ENCODE measurements at places on chromosomes 2 and 18.

- no peak for DNase-seq
Observed at GRCh38 chr18:57640749-57641148, 19.1 kb upstream of the NARS1 start.

- DNase-seq: no peak
Observed at GRCh38 chr2:168174756-168175155, 72.6 kb downstream of the STK39 start.

DNA sequence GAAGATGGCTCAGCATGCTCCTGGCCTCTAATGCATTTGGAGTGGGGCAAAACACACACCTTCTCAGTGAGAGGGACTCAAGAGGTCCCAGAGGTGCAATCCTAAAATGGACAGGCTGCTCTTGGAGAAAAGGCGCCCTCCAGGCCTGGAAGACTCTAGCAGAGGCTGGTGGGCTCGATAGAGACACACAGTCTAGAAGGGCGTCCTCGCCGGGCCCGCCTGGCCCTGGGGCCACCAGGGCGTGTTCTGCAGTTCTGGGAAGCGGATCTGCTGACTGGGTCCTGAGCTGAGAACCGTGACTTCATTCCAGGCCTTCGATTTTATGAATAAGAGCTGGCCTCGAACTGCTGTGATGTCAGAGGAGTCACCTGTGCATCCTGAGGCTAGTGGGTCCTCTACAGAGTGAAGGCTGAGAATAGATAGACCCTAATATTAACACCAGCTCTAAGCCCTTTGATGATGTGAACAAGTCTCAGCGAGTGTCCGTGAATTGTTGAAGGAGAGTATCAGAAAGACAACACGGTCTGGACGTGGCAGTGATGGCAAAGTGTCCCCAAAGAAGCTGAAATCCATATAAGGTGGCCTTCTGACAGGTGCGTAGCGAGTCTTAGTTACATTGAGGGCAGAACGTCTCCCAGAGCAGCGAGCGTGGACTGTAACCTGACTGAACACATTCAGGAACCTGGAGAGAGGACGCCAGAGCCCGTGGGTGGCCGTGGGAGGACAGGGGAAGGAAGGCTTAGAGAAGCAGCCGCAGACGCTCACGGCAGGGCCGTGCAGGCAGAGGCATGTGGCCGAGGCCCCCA, 136.9 kb downstream of the PTGR3 start:
- no peak for DNase-seq

DNA sequence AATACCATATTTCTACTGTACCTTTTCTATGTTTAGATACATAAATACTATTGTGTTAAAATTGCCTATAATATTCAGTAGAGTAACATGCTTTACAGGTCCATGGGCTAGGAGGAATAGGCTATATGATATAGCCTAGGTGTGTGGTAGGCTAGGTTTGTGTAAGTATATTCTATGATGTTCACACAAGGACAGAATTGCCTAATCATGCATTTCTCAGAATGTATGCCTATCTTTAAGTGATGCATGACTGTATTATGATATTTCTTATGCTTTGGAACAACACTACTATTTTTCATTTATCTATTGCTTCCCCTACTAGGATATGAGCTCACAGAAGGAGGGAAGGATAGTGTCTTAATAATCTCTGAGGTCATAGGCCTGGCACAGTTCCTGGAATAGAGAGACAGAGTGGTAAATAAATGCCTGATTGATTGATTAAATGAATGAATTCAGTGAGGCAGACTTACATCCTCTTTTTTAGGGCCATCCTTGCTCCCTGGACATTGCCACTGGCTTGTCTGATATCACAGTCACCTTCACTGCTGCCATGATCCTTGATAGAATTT, 121.0 kb downstream of the MYO3B start:
- DNase-seq: no peak

DNA sequence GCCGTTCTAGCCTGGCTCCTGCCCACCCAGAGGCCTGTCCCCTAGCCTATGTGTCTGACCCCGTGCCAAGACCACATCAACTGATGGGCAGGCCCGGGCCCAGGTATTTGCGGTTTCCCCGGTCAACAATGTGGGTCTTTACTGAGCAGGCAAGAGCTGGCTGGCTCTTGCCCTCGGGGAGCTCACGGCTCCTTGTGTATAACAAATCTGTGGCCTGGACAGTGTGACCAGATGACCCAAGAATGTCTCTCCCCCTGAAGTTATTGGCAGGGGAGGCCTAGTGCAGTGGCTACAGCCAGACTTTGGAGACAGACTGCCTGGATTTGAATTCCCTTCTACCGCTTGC, 179.6 kb downstream of the KLHL29 start:
- DNase-seq: no peak

DNA sequence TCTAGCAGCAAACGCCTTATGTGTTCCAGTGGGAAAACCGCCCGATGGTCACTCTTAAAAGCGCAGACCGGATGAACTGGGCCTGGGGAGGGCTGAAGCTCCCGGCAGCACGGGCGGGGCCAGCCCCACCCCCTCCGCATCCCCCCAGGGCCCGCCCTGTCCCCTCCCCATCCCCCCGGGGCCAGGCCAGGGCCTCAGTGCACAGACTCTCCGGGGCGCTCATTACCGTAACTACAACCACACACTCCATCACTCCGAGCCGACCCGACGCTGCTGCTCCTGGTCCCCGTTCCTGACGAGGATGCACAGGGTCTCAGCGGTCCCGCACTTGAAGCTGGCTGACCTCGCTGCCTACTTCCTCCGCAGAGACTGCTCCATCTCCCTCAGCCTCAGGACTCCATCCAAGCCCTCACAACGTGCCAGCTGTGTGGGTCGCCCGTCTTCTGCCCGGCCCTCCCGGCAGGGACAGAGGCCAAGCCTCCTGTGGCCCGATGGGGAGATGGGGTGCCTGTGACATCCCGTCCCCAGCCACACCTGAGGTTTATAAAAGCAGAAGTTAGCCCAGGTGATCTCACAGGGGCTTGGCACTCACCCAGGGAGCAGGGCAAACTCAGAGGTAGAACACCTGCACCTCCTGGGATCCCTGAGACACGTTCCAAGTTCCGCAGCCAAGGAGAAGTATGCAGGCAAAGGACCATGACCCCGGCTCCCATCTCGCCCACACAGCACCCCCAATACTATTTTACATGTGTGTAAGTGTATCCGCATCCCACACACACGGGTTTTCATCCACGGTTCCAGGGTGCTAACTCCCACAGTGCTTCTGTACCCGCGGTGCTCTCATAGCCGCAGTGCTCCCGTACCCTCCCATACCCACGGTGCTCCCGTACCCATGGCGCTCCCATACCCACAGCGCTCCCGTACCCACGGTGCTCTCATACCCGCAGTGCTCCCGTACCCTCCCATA, 36.0 kb downstream of the SLC66A2 start:
- no peak for DNase-seq

DNA sequence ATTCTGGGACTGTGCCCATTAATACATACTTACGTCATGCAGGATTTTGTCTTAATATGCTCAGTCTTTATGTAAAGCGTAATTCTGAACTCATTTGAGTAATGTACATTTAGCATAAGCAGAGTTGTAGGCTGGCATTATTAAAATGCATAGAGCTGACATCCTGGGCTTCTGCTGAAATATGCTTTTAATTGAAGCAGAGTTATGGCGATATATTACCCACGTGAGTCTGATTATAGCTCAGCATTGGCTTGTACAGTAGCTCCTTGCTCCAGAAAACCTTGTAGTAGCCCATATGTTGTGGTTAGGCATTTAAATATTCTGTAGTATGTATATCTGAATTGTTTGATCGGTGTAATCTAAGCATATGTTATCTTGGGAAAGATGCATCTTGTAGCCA, 233.9 kb downstream of the PTGR3 start:
- DNase-seq: no peak

DNA sequence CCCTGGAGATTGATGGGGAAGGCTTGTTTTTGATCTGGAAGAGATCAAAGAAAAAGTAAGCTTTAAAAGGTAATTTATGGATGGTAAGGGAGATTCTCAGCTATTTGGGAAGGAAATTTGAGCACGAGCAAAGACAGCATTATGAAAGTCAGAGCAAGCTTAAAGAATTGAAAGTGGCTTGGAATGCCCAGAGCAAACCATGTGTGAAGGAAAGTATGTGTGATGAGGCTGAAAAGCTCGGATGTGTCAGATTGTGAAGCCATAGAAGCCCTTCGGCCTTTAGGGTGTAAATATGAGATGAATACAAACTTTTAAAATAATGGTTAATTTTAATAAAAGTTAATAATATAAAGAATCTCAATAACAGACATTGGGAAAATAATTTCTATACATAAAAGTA, 377.4 kb upstream of the DSEL start:
- no peak for DNase-seq

DNA sequence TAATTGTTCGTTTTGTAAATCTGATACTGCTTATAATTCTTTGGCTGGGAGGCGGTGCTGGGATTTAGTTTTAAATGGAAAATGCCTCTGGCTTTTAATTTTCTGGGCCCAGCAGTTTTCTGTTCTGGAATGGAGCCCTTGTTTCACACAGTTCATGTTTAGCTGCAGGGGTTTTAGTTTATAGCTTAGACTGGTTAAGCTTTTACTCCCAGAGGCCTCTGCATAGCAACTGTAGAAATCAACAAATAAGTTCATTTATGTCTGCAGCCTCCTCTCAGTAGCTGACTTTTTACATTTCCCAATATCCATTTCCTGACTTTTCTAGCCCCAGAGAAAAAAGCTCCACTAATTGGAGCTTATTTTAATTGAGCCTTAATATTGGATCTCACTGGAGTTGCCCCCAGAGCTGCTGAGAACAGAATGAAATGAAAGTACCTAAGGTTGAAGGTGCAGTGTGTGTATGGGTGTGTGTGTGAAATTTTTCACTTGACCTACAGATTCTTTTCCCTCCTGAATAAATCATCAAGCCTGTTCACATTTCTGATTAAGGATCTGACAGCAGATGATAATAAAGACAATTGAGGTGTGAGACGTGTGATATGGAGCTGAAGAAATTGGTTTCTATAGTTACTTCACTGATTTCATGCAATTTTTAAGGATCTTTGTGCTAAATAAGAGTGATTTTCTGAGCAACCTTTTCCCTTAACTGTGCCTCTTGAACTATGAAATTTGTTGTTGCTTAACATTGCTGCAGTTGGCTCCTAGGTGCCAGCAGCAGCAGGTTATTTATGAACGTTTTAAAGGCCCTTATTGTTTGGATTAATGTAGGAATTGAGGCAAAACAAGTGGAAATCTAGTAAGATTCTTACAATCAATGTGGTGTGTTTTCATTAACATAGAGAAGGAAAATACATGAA, 109.6 kb downstream of the TAF4B start:
- no peak for DNase-seq

DNA sequence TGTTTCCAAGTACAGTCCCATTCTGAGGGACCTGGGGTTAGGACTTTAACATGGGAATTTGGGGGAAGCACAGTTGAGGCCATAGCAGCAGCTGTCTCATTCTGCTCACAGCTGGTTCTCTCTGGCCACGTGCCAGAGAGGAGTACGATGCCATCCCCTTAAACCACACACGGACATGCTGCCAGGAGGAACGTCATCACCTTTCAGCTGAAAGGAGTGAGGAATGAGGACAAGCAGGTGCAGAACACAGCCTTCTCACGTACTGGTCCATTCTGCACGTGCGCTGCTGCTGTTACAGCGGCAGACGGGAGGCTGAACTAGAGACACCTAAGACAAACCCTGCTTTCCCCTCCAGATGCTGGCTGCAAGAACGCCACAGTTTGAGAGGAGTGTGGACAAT, 33.5 kb downstream of the ODC1 start:
- DNase-seq: no peak

DNA sequence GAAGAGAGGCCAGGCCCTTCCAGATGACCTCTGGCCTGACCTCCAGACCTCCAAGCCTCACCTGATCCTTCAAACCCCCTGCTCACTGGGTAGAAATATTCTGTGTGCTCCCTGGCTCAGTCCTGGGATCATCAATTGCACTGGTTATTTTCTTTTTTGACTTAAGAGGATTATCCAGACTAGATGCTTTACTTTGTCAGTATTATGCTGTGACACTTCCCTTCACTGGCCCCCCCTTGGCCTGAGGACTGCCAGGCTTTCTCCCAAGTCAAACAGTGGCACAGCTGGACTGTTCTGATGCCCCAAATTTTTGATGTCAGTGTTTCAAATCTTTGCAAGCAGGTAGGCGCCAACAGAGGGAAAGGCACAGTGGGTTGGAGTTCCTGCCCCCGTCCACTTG, 156.3 kb upstream of the SKOR2 start:
- no peak for DNase-seq

GRCh38 chr2:191995285-191995684, 148.4 kb upstream of the CAVIN2 start:
- DNase-seq: no peak
